ENCODE measurements at places on chromosomes 6 and 20.

- no peak for DNase-seq
Observed at GRCh38 chr20:16606468-16607070, 33.3 kb upstream of the KIF16B start.

GRCh38 chr20:54195483-54196472 lies 12.1 kb upstream of the PFDN4 start:
- no peak for DNase-seq

GRCh38 chr20:47642624-47643023 lies 140.9 kb downstream of the NCOA3 start:
- DNase-seq, result no peak

DNA sequence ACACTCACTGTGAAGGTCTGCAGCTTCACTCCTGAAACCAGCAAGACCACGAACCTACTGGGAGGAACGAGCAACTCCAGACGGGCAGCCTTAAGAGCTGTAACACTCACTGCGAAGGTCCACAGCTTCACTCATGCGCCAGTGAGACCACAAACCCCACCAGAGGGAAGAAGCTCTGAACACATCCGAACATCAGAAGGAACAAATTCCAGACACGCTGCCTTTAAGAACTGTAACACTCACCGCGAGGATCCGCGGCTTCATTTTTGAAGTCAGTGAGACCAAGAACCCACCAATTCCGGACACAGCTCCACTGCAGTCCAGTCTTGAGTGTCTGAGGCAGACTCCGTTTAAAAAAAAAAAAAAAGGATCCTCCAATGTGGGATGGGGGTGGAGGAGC lies 60.4 kb upstream of the ERVFRD-1 start:
- DNase-seq, result no peak

- DNase-seq, result peak; percentile 81
Observed at GRCh38 chr20:20466341-20466879, 98.5 kb downstream of the INSM1 start.

DNA sequence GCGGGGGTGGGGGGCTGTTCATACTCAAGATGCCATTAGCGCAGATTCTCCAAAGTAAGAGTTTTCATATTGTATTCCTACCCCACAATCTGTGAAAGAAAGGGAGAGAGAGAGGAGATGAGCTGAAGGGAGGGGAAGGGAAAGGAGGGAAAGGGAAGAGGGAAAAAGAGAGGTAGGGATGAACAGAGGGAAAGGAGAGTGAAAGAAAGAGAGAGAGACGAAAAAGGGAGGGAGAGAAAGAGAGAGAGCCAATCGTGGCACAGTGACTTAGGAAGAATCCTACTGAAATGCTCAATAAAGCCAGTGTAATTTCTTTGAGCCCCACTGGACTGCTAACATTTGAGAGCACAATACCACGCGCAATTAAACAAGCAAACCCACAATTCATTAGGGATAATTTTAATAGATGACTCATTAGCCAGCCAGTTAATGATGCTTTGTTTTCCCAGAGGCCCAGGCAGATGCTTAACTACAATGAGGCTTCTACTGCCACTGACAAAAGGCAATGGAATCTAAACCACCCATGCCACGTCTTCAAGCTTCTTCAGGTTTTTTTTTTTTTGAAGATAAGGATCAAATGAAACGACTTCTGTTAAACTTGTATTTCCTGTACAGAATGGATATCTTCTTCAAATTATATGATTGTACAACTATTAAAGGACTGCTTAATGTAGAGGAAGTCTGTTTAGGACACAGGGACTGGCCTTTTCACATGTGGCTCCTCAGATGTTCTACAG lies 306.8 kb downstream of the FOXC1 start:
- DNase-seq, result peak; percentile 37
